ENCODE measurements at places on chromosomes 4 and X.
A peak's percentile ranks its signal among the peaks of the same experiment; 100 is the strongest.

GRCh38 chr4:149980121-149980682 is 98.0 kb upstream of the DCLK2 start:
- no peak for DNase-seq

DNA sequence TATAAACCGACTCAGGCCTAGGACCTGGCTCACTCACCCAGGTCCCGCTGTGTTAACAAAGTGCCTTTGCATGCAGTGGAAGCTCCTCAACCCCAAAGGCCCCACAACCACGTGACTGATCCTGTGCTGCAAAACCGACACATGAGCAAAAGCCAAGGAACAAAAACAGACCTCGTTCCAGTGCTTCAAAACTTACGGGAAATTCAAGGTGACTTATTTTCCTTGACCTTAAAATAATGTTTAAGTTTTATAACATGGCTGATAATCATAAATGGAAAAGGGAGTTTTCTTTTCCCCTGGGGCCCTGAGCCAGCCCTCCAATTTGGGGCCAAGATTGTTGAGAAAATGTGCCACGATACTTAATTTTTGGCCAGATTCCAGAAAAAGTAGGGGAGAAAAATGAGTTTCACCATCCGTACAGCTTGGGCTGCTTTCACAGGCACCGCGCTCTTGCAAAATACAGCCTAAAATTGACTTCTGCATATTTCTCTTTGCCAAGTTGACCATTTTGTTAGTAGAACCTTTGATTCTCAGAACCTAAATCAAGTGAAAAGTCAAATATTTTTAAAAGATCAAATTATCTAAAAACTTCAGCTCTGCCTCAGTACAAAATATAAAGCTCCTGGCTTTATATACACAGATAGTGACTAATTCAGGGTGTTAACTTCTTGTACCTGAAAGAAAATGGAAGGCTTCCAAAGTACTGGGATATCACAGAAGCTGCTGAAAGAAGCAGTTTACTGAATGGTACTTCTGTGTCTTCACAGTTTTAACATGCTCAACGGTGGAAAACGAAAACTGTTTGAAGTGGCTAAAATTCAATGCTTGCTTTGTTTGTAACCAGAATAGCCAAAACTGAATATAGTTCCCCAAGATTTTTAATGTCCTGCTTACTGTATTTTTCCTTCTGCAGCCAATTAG is 93.8 kb downstream of the APBB2 start:
- DNase-seq: peak; percentile 15

- DNase-seq: no peak
Measured at GRCh38 chr4:159902648-159903047, 799.8 kb downstream of the RAPGEF2 start.

DNA sequence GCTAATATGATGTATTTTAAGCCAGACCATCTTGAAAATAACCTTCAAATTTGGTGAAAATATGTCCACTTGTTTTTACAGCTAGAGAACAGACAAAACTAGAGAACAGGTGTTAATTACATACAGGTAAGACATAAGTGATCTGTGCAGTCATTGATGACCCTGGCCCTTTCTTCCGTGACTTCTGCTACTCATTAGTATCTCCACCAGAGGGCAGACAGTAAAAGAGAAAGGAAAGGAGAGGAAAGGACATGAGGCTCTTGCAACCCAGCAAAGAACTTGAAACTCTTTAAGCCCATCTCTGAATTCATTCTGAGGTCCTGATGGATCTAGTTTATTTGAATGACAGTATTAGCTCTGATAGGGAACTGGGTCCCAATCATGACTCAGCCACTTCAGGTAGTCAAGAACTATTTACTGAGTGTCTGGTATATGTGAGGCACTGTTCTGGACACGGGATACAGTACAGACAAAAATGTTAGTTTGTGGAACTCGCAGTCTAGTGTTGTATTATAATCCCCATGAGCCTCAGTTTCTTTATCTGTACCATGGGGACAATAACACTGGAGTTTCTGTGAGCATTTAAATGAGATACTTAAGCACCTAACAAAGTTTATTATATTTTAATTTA is 121.0 kb upstream of the TEX13D start:
- DNase-seq: peak; percentile 0

GRCh38 chrX:101430457-101431078 is 22.5 kb downstream of the HNRNPH2 start:
- DNase-seq: no peak

DNA sequence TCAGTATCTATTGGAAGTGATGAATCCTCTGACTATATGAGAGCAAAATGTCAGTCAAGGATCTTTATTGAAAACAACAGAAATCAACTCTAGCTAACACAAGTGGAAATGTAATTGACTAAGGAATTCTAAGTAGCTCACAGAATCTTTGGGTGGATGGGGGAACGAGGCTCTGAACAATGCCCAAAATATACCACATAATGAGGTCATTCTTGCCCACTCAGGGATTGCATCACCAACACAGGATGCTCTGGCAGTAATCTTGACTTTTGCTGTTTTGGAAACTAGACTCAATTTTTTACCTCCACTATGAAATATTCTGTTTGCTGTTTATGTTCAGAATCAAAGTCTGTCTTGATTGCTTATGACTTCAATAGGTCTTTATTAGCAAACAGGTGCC is 127.4 kb upstream of the UNC5C start:
- no peak for DNase-seq

GRCh38 chr4:182169987-182170386 is 73.2 kb upstream of the TENM3 start:
- DNase-seq: no peak

- DNase-seq: no peak
Measured at GRCh38 chr4:67436742-67437141, 108.6 kb downstream of the CENPC start.

DNA sequence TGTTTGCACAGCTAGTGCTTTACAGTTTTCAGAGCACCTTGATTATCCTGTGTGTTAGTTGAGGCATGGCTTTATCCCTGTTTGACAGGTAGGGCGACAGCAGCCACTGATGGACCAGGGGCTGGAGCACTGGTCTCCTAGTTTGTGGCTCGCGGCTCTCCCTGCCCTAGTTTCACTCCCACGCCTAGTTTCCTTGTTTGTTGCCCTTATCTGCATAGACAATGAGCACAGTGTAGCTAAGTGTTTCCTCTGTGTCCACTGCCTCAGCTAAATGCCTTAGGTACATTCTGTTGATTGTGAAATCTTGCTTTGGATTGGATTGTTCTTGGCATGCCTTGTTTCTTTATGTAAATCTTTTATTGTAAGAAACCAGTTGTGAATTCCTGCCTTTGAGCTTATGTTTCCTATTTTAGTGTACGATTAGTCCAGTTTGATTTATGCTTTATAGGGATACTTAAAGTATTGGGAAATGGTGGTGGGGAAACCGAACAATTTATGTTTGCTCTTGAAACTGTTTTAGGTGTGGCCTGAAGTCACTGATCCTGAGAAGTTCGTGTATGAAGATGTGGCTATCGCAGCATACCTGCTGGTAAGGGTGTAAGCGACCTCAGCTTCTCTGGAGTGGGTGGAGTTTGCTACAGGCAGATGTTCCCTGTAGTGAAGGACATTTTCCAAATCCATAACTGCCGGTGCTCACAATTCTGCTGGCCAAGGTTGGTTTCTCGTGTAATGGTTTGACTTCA is 11.0 kb downstream of the TRMT44 start:
- DNase-seq: no peak

- DNase-seq: no peak
Measured at GRCh38 chr4:170110285-170110672, 20.5 kb upstream of the AADAT start.

GRCh38 chr4:147201016-147201415 is 255.4 kb upstream of the TTC29 start:
- DNase-seq: no peak

DNA sequence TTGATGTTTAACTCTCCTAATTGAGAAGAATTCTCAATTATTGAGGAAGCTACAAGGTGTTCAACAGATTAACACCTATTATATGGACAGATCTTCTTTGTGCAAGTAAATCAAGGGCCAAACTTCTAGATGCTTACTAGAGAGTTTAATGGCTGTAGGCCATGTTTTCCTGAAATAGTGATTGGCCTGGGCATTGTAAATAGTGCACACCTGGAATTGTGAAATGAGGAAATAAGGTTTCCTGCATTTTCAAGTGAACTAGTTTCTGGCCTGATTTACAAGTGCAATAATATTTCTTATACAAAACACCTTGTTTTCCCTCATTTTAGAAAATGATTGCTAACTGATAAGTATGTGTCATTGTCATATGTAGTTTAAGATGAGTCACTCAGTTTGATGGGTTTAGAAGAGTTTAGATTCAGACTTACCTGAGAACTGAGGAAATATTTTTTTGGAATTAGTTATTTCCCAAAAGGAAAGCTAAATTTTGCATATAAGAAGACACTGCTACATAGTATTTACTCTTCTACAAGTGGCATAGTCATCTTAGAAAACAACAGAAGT is 21.2 kb downstream of the AFF1 start:
- DNase-seq: no peak

DNA sequence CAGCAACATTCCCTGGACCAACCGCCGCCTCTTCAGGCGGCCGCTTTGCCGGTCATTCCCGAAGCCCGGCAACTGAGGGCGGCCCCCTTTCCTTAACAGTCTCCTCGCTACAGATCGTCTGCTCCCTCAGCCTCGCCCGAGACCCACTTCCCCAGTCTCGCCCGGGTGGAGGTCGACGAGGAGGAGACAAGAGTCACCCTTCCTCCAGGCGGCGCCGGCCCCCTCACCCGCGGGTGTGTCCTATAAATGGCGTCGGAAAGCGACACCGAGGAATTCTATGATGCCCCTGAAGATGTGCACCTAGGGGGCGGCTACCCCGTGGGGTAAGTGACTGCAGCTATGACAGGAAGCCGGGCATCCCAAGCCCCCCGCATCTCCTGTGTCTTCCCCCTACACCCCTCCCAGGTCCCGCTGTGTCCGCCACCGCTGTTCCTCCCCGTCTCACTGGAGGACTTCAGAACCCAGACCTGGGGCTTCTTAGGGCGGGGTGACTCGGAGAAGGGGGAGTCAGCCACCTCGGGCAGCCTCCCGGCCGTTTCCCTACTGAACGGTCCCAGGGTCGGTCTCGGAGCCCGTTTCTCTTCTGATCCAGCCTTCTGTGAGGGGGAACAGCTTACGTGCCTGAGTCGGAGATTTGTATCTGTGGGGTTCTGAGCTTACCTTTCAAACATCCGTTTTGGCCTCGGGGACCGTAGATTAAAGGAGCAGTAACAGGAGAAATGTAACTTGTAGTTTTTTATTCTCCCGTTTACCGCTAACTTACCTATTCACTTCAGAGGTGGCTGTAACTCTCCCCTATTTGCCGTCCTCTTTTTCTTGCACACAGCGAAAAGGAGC is 570 bp downstream of the WDR44 start:
- peak; percentile 19 for DNase-seq

DNA sequence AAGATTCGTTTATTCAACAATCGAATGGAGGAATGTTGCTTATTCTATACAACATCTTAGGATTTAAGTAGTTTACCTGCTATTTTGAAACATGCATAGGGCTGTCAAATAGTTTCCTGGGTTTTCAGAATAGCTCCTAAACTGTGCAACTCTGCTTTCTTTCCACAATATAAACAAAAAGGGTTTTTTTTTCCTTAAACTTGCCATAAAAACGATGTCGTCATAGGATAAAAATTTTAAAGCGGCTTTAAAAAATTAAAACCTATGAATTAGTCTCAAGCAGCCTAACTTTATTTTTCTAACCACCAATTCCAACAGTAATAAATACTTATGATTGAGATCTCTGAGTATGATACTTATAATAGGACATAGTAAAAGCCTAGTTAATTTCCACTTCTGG is 21.6 kb upstream of the STIM2 start:
- no peak for DNase-seq

DNA sequence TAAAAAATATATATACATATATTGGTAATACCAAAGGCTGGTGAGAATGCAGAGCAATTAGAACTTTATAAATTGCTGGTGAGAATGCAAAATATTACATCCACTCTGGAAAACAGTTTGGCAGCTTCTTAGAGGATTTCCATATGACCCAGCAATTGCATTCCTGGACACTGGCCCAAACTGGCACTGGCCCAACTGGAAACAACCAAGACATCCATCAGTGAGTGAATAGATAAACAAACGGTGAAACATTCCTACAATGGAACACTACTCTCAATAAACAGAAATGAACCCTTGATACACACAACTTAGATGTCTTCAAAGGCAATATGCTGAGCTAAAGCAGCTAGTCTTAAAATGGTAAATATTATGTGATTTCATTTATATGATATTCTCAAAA is 524.2 kb downstream of the IQCM start:
- DNase-seq: no peak

DNA sequence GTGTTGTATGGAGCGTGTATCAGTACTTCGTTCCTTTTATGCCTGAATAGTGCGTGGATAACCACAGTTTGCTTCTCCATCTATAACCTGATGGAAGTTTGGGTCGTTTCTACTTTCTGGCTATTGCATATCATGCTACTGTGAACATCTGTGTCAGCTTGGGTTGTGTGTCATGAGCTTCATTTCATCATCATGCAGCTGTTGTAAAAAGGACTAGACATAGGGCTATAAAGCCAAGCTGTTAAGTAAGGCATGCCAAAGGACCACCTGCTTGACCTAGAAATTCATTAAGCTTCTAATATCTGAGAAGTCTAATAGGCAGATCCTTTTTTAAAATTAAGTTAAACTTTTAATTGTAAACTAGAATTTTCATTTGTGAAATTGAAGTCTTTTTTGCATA is 18.4 kb downstream of the SMS start:
- DNase-seq: no peak

- no peak for DNase-seq
Measured at GRCh38 chr4:48436318-48436717, 46.8 kb upstream of the SLC10A4 start.

- DNase-seq: no peak
Measured at GRCh38 chr4:142705820-142706219, 140.3 kb downstream of the INPP4B start.

DNA sequence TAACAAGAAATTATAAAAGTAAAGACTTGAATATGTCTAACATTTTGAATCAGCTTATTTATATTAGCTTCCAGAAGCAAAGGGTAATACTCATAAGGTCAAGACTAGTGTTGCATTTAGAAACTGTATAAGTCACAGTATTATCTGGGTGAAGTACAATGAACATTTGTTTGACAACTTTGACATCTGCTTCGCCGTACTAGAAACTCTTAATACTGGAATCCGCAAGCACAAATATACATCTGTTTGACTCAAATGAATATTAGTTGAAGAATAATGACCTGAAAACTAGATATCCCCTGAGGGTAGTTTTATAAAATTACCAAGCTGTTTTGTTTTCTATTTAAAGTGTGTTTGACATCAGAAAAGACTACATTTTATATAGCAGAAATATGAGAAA is 135.4 kb upstream of the ATOH1 start:
- no peak for DNase-seq

- no peak for DNase-seq
Measured at GRCh38 chrX:154322890-154323289, 27.3 kb downstream of the TKTL1 start.

GRCh38 chr4:67035501-67035900 is 509.8 kb downstream of the CENPC start:
- peak; percentile 64 for DNase-seq

DNA sequence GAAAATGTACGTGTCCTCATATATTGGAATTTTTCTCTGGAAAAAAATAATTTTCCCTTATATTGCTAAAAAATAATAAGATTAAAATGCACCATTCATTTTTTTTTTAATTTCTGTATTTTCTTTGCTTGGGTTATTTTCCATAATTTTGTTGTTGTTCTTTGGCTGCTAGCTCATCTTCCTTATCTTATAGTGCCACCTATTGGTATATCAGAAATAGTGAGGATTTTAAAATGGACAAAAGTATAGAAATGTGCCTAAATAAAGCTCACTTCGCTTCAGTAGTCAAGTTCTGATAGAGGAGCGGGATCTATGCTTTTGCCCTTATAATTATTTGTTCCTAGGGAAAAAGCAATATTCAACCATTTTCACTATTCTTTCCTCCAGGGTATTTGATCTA is 134.8 kb downstream of the NAP1L3 start:
- peak; percentile 2 for DNase-seq

- no peak for DNase-seq
Measured at GRCh38 chr4:173538909-173539445, 8.9 kb upstream of the HAND2 start.

All from LoVo (cell line).